ENCODE measurements at places on chromosomes 13 and 19.

- DNase-seq: peak; percentile 14
Measured at GRCh38 chr13:112783135-112783977, 93.5 kb downstream of the ATP11A start.

DNA sequence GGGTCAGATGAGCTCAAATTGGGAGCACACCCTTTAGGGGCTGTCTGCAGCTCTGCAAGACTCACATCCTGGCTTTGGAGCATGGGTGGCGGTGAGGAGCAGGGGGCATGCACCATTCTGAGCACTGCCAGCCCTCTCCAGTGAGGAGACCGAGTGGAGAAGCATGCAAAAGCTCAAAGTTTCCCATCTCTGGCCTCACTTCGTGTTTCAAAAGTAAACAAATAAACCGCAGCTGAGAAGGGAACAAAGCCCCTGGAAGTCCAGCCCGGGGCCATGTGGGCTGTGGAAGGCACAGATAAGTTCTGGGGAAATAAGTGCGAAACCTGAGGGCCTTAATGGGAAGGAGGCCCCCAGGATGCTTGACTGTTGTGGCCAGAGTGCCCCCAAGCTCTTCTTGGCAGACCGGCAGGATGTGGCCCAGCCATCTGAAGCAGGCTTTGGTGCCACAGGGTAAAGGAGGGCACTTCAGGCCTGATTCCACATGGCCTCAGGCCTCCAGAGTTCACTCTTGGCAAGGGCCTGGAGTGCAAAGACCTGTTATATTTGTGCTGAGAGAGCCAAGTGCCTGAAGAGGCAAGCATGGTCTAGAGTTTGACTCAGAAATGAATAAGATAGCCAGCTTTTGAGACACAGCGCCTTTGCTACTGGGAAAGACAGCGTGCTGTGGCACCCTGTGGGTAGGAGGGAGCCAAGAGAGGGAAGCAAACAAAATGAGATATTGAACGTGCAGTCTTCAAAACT lies 1.2 kb downstream of the MEDAG start:
- DNase-seq: no peak

- no peak for DNase-seq
Measured at GRCh38 chr13:114082849-114083645, 49.4 kb downstream of the RASA3 start.

DNA sequence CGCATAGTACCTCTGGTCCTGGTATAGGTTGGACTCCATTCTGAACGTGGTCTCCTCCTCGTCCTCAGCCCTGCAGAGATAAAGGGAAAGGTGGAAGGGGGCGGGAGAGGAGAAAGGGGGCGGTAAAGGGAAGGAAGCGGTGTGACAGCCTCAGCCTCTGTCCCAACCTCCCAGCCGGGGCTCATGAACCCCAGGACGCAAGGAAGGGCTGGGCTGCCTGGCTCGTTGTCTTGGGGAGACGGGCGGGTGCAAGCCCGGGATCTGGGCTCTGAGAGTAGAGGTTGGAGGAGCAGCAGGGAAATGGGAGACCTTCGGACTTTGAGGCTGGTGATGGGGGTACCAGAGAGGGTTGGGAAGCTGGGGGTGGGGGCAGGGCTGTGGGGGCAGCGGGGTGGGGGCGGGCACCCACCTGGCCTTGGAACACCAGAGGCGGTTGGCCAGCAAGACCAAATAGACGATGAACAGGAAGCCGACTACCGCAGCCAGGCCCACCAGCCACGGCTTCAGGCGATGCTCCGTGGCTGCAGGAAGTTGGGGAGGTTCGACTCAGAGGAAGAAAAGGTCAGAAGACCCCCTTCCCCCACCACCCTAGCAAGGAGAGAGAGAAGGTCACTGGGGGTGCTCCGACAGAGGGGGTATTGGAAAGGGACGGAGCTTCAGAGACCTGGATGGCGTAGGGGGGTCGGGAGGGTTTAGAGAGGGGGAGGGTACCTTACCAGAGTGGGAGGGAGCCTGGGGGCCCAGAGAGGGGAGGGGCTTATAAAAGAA lies 1.7 kb downstream of the SMIM24 start:
- DNase-seq: no peak

DNA sequence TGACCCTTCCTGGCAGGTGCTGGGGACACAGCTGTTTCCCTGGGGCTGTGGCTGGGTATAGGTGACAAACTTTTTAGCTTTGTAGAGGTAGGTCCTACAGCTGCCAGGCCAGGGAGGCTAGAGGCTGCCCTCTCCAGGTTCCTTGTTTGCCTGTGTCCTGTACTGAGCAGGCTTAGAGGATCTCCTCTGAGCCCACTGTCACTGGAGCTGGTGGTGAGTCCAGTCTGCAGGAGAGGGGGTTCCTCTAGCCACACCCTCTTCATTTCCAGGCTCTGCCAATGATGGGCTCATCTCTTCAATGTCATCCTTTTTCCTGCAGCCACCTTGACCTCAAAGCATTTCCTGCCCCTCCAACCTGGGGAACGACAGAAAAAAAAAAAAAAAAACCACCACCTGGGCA lies 12.6 kb upstream of the RAB11B start:
- peak; percentile 2 for DNase-seq

GRCh38 chr13:106318941-106319411 lies 216.5 kb downstream of the EFNB2 start:
- DNase-seq: no peak

Data from GM10248 (cell line).